Ammon's horn (tissue), 1 donor: ENCODE measurements at places on chromosomes 5 and 9.

- no peak for DNase-seq
Measured at GRCh38 chr5:157350939-157351801, 85.2 kb downstream of the CYFIP2 start.

DNA sequence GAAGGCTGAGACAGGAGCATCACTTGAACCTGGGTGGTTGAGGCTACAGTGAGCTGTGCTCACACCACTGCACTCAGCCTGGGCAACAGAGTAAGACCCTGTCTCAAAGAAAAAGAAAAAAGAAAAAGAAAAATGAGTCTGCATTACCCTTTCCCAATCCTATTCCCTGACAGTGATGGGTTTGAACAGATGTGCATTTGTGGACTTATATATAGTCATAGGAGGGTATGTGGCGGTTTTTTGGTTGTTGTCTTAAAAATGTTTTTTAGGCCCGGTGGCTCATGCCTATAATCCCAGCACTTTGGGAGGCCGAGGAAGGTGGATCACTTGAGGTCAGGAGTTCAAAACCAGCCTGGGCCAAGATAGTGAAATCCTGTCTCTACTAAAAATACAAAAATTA is 13.4 kb downstream of the HDHD3 start:
- DNase-seq, result no peak

- no peak for DNase-seq
Measured at GRCh38 chr9:89436963-89437625, 60.8 kb downstream of the SEMA4D start.

DNA sequence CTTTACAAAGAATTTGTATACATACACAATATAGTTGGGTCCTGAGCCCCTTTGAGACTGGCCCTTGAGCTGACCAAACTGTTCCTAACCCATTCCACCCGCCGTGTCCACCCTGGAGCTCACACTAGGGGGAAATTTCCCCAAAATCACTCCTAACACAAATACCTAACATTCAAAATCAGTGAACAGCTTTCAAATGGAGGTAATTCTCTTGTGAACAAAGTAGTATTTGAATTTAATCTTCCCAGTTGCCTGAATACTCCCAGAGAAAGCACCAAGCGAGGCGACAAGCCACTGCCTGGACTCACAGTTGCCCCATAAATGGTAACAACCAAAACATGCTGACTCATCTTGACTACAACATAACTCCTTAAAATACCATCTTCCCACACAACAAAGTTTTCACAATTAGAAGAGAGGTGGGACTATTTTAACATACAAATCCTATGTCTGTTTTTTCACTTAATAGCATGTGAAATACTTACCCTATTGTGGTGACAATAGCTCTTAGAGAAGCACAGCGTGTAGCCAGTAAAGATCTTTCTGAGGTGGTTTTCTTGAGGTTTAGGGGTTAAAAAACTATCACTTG is 31.7 kb upstream of the SCAMP1 start:
- DNase-seq, result no peak

GRCh38 chr9:136617746-136618579 is 44.8 kb upstream of the EGFL7 start:
- no peak for DNase-seq
